ENCODE measurements at places on chromosomes 1 and 21.

GRCh38 chr1:85683292-85684025 is 24.8 kb downstream of the ZNHIT6 start:
- DNase-seq, result no peak

- DNase-seq, result no peak
Observed at GRCh38 chr1:41976671-41977070, 57.9 kb upstream of the HIVEP3 start.

DNA sequence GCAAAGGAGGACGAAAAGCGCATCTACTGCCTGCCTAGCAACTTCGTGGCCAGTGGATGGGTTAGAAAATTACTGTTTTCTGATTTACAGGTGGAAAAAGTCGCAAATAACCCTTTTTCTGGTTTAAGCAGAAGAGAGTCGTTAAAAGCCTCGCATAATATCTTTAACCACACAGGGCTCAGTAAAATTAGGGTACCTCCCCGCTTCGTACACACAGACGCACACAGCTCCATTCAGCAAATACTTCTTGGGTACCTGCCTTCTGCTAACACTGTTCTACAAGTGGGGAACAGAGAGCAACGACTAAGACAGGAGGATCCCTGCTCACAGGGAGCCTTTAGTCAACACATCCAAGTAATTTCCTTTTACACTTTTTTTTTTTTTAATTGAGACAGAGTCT is 704 bp downstream of the ALG6 start:
- DNase-seq, result no peak

DNA sequence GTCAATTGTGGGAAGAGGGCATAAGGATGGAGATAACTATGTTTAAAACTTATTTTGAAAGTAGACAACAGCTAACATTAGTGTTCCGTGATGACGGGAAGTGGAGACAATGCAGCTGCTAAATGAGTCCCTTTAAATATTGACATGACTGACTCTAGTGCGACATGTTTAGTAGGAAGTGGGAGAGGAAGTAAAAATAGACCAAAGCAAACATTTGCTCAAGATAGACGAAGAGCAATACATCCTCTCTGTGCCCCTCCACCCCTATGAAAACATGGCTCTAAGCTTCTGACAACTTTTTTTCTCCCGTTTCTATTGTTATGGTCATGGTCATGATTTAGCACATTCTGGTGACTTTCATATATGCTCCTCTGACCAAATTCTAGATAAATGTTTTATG is 60.0 kb upstream of the HMCN1 start:
- DNase-seq, result no peak

GRCh38 chr21:32278518-32279376 is at the start of gene MIS18A:
Gene MIS18A (minus strand): TSS chr21:32279049. CDS start chr21:32279014, 35 bp downstream.
- peak; percentile 86 for DNase-seq

GRCh38 chr1:210074904-210075303 is 136.9 kb downstream of the SYT14 start:
- DNase-seq, result no peak

- DNase-seq, result peak; percentile 47
Observed at GRCh38 chr1:184693011-184693410, 61.6 kb downstream of the EDEM3 start.

GRCh38 chr21:45828580-45829570 is 152.7 kb upstream of the COL6A1 start:
- no peak for DNase-seq

DNA sequence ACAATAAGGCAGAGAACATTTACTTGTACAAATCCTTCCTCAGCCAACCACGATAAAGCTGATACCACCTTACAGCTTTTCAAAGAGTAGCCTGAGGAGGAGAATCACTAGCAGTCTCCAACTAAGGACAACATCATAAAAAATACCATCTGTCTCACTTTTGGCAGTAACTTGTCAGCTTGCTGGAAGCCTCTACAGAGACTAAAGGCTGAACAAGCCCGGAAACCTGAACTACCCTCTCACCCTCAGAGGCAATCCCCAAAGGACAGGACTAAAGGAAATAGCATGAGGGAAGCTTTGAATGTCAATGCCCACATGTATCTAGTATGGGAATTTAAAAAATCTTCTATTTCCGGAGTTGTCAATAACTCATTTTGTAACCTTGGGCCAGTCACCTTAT is 10.6 kb downstream of the SRSF4 start:
- DNase-seq, result no peak

DNA sequence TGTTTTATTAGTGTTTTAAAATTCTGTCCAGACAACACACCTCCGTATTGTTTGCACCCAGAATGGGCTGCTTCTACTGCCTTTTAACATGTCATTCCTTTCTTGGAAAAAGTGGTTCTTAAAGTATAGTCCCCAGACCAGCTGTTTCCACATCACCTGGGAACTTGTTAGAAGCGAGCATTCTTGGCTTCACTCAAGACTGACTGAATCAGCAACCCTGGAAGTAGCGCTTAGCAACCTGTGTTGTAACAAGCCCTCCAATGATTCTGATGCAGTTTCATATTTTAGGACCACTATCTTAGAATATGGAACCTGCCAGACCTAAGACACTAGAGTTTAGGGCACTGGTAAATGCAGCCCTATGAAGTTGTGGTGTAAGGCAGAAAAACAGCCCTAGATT is 6.0 kb upstream of the PPIE start:
- DNase-seq, result no peak

DNA sequence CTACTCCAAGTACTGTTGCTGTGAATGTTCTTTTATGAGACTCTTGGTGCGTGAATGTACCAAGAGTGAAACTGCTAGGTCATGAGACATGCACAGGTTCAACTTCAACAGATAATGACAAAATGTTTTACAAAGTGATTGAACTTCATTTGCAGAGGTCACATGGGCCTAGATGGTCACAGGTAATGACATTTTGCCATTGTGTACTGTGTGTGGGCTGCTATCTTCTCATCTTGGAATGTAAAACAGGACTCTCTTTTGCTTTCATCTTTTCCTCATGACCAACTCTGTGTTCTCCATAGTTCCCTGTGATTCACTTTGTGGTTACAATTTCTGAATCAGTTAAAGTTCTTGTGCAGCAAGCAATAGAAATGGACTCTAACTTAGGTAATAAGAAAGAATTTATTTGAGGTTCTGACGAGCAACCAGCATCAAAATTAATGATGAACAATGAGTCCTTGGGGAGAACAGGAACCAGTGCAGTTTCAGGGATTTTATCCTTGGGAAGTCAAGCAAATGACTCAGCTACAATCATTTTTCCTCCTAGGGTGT is 16.2 kb upstream of the TSNAX start:
- peak; percentile 77 for DNase-seq

GRCh38 chr1:231219422-231220401 is 21.3 kb upstream of the GNPAT start:
- DNase-seq, result no peak

GRCh38 chr1:82921759-82922158 is 1077.2 kb downstream of the TTLL7 start:
- no peak for DNase-seq

GRCh38 chr21:44377201-44377921 is 23.9 kb downstream of the TRPM2 start:
- DNase-seq, result no peak
